ENCODE measurements at places on chromosomes 16 and 17. TPM values are rescaled to one million over a fixed set of nuclear protein-coding genes. Genes with fewer than 3 reads are reported as not detected.

DNA sequence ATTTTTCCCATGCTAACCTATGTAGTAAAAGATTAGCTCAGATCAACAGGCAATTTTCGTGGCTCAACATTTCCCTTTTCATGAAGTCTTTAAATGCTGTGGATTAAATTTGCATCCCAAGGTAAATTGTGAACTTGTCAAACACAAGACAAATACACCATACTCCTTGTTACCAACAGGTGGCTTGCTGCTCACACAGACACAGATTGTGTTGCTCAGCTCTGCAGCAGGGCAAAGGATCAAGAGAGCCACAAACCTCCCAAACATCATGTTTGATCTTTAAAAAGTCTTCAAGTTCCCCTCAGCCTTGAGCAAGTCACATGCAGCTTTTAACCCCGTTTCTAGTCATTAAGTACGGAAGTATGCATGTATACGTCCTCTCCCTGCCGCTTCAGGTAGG, 119.6 kb upstream of the CNTNAP4 start:
- no peak for DNase-seq

GRCh38 chr17:47776330-47777197, 43.5 kb downstream of the TBX21 start:
- peak; percentile 60 for DNase-seq

DNA sequence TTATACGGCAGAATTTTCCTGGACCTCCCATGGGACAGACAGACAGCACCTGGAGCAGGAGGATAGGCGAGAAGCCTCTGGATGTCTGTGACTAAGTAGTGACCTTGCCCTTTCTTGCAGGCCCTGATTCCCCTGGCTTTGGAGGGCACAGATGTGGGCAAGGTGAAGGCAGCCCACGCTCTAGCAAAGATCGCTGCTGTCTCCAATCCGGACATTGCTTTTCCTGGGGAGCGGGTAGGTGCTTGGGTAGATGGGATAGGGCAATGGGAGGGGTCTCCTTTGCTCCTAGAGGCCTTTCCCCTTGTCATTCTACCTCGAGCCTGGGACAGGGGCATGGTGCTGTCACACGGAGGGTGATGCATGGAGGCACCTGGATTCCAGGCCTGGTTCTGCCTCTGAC, 17.3 kb downstream of the SLC35G3 start:
- no peak for DNase-seq

GRCh38 chr17:1963250-1963649, 61.9 kb downstream of the RTN4RL1 start:
- DNase-seq: no peak

DNA sequence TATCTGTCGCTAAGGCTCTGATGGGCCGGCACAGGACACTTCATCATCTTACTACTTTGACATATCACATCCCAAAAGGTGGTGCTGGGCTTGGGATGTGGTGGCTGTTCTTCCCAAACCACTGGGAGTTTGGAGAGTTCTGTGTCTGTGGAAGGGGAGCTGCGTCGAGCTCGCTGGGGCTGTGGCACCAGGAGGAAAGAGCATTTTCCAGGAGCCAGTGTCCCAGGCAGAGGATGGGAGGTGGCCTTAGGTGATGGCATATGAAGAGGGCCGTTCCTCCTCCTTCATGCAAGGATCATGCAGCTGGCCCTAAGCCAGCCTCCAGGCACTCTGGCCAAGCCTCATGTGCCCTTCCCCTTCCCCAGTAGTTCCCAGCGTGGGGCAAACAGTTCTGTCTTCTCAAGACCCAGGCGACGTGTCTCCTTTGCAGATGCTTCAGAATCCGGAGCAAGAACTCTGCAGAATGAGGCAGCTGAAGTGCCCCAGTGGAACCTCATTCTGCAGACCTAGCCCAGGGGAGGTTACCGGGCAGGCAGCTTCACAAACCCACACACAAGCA, 89.4 kb upstream of the TNRC6C start:
- no peak for DNase-seq

Gene KRTAP2-1
- total RNA-seq: not detected

- no peak for DNase-seq
These were observed at the start of gene RAC3 for GRCh38 chr17:82031303-82031884. TSS of gene RAC3 (plus strand) at chr17:82031678. CDS start at chr17:82031762, 84 bp downstream.

- no peak for DNase-seq
These were observed 17.4 kb downstream of the IRF8 start for GRCh38 chr16:85916141-85916890.

Gene KRTAP2-3
- total RNA-seq: 6.2 TPM

Gene SLC5A10
- not detected for total RNA-seq

DNA sequence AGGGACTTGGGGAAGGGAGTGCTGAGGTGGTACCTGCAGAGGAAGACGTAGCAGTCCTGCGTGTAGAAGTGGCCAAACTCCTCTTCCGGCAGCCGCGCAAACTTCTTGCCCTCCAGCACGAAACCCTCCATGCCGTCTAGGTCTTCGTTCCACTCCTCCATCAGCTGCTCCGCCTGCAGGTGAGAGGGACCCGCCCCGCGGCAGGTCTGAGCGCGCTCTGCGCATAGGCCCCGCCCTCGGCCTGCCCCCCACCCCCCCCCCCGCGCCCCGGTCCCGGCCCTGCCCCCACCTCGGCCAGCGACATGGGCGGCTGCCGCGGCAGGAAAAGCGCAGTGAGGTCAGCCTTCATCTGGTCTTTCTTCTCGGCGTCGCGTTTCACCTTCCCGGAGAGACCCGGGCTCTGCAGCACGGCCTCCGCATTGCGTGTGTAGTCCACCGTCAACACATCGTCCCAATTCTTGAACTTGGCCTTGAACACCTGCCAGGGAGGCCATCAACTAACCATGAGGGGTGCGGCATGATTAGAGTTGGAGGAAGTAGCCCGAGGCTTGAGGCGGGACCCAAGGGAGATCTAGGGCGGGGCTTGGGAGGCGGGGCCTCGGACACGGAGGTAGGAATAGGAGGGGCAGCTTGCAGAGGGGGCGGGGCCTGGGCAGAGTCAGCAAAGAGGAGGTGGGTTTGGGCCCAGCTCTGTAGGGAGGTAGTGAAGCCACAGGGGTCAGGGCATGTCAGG, 11.5 kb downstream of the FLII start:
- no peak for DNase-seq

GRCh38 chr16:17245776-17246175, 225.0 kb downstream of the XYLT1 start:
- no peak for DNase-seq

Gene SMIM36
- not detected for total RNA-seq

DNA sequence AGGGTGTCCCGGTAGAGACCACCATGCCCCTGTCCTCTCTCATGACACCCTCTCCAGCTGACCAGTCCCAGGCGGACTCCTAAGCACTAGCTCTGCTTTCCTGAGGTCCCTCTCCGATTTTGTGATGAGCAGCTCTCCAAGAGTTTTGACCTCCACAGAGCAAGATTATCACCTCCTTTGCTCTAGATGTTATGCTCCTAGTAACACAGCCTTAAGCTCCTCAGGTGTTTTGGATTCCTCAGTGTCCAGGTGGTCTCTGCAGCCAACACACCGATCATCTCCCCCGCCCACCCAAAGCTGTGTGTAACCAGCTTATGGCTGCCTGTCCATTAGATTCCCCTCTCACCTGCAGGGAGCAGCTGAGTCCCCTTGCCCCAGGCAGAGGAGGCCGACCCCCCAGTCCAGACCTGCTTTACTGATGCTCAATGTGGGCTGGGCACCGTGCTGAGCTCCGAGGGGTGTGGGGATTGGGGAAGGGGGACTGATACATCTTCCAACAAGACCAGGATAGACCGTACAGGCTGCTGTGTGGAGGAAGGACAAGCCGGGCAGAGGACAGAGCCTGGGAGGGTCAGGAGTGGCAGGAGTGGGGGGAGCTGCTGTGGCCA, 2.3 kb downstream of the TRPV3 start:
- DNase-seq: no peak

DNA sequence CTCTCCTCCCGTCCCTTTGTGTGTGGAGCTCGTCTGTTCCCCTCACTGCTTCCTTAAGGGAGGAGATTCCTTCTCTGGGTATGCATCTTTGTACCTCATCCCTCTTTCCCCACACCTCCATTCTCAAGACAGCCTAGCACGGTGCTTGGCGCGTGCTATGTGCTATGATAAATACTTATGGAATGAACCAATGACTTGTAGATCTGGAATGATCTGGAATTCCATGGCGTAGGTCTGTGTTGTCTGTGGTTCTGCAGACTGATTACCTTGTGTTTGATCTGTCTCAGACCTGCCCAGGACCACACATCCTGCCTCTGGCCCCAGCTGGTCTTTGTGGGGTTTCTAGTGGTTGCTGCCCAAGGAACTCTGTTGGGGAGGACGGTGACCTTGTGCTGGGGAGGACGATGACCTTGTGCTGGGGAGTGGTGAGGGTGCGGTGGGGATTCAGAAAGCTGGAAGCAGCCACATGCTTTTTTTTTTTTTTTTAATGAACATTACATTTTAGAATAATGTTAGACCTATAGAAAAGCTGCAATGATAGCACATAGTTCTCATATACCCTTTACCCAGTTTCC, 33.5 kb upstream of the ETV4 start:
- DNase-seq: peak; percentile 85

DNA sequence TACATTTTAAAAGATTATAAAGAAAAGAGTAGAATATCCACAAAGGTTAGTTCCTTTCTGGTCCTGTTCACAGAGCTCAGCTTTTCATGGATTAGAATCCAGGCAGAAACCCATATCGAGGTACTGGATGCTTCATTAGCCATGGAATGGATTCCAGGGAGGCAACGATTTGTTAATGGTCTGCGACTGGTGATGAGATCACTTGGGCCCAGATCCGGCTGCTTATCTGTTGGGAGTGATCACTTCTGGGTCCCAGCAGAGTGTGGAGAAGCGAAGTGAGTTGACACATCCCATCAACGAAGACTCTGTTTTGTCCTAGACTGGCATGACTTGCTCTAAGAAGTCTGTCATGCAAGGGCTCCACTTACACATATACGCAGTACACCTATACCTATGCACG, 165.8 kb downstream of the MAF start:
- DNase-seq: no peak

- DNase-seq: no peak
These were observed 15.1 kb downstream of the NQO1 start for GRCh38 chr16:69711115-69711740.

DNA sequence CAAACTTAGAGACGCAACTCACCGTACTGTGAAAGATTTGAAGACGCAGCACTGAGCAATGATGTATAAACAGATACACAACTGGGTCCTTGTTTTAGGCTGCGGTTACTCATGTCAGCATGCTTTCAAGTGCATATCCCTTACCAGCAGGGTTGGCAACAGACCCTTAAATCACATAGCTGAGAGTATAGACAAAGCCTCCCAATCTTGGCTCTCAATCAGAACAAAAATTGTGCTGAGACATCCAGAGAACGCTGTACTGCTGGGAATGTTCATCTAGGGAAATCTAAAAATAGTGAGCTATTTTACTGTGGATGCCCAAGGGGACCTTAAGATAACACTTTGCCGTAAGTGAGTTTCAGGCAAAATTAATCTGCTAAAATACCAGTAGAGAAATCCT, 84.4 kb upstream of the NUDT7 start:
- no peak for DNase-seq

Gene SF3B3
- 267 TPM for total RNA-seq

Gene ST6GALNAC2
- total RNA-seq: not detected

- no peak for DNase-seq
These were observed 167.8 kb downstream of the SNX29 start for GRCh38 chr16:12144355-12144754.

GRCh38 chr16:61500851-61501250, 535.4 kb downstream of the CDH8 start:
- no peak for DNase-seq

DNA sequence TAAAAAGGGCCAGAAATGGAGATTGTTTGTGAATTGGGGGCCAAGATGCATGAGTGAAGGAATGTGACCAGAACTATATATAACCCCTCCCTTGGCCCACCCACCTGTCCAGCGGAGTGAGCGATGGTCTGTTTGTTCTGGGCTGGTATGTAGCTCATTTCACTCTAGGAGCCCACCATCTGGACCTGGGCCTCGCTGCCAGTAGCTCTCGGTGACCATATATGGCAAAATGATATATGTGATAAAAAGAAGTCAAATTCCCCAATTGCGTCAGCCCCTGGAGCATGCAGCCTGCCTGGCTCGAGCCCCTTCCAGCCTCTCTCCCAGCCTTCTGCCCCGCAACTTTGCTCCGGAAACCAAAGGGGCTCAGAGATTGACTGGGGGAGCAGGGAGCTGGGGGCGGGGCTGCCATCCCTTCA, 47.3 kb downstream of the CCDC42 start:
- DNase-seq: no peak

Gene C17orf100
- total RNA-seq: 0.23 TPM

DNA sequence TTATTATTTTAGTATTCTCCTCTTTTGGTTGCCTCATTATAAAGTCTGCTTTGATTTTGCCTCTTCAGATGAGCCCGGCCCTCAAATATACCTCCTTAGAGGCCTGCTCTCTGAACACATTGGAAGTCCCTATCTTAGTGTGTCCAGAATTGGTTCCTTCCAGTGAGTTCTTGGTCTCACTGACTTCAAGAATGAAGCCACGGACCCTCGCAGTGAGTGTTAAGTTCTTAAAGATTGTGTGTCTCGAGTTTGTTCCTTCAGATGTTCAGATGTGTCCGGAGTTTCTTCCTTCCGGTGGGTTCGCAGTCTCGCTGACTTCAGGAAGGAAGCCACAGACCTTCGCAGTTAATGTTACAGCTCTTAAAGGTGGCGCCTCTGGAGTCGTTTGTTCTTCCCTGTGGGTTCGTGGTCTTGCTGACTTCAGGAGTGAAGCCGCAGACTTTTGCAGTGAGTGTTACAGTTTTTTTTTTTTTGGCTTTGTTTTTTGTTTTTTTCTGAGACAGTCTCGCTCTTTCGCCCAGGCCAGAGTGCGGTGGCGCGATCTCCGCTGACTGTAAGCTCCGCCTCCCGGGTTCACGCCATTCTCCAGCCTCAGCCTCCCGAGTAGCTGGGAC, 45.8 kb upstream of the NOS2 start:
- DNase-seq: no peak

Gene SLC13A2
- total RNA-seq: not detected

DNA sequence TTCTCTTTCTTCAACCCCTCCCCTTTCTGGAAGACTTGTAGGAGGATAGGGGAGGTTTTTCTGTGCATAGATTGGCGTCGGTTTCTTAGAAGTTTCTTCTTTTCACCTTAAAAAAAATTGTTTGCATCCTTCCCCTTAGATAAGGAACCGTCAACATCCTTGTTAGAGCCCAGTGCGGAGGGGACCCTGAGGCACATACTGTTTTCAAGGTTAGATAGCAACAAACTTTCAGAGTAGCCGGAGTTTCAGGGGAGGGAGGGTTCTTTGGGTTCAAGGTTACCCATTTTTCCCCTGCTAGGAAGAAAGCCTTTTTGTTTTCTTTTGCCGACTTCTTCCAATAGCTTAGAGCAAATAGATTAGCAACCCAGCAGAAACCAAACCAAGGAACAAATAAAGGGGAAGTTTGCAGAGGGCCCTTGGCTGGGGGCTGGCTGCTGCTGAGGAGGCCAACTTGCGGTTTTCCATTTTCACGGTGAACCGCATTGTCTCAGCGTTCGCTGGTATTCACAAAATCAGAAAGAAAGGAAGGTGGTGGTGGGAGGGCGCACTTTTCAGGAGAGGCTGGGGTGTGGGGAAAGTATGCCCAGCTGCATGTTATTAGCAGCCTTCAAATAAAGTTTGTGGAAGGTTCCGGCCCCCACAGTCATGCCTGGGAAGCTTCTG, 28.8 kb downstream of the MSI2 start:
- no peak for DNase-seq

Data from HT1080 (cell line).